ENCODE measurements at places on chromosomes 16 and 17. TPM values are rescaled to one million over a fixed set of nuclear protein-coding genes. Genes with fewer than 3 reads are reported as not detected.
A peak's percentile ranks its signal among the peaks of the same experiment; 100 is the strongest.

DNA sequence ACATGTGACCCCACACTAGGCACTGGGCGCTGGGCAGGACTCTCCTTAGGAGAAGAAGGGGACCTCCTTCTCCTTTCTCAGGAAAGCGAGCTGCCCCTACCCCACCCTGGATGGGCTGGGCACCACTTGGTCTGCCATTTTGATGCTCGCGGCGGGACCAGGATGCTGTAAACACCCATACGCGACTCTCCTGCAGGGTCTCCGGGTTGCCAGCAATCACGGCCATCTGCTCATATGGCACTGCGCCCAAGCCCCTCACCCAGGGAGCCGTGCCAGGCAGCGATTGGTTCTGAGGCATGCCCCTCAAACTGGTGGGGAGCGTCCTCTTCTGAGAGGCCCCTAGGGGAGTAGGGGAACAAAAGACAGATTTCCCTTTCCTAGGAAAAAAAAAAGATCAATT lies 99.0 kb downstream of the C16orf78 start:
- DNase-seq, result no peak

DNA sequence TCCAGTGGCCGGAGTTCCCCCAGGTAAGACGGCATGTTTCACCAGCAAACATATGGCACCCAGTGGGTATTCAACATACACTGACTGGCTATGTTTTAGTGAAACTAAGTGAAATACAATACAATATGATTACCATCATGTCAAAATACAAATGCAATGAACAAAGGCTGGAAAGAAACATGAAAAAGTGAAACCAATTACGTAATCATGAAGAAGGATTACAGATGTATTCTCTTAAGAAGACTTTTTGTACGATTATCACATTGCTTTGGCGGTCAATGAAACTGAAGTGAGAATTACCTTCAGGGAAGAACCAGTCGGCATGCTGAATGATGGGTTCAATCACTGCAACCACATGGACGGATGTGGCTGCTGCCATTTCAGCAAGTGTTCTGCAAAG lies 71.7 kb downstream of the ARHGAP17 start:
- no peak for DNase-seq

- no peak for DNase-seq
Observed at GRCh38 chr17:13995856-13996271, 73.4 kb upstream of the COX10 start.

The AATF gene
- total RNA-seq, result 27.3 TPM

The SLFN12 gene
- total RNA-seq, result 5.2 TPM

The P2RX1 gene
- 3.8 TPM for total RNA-seq

DNA sequence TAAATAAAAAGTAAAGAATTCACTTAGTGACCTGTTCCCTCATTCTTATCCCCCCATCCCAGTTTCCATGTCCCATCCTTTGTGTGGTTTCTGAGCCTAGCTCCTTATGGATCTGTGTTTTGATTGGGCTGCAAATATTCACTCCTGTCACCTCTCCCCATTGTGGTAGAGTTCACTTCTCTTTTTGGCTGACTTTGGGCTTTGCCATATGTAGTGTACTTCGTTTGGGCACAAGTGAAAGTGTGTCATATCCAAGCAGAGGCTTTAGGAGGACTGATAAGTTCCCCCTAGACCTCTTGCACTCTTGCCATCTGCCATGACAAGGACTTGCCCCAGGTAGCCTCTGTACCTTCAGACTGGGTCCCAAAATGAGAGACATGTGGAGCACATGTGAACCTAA lies 13.0 kb upstream of the DHRS7B start:
- DNase-seq, result no peak

The NPIPB2 gene
- 11.2 TPM for total RNA-seq

DNA sequence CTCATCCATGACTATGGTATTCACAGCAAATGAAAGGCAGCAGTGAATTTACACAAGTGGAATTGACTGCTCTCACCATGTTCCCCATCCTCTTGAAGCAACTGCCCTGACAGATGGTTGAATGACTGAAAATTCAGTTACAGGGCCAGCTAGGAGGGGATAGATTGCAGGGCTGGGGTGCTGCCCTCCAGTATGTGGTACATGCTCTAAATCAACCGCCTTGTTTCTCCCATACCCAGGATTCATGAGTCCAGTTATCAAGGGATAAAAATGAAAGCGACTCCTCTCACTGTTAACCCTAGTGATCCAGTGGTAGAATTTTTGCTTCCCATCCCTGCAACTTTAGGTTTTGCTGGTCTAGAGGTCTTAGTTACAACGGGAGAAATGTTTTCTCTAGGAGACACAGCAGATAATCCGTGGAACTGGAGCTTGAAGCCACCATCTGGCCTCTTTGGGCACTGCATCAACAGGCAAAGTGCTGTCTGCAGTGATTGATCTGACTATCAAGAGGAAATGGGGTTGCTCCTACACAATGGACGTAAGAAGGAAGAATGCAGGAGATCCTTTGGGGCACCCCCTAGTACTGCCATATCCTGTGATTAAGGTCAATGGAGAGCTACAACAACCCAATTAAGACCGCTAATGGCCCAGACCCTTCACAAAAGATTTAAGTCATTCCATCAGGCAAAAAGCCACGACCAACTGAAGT lies 32.0 kb downstream of the SCPEP1 start:
- DNase-seq, result peak; percentile 33

The ARHGDIG gene
- total RNA-seq, result 0.41 TPM

DNA sequence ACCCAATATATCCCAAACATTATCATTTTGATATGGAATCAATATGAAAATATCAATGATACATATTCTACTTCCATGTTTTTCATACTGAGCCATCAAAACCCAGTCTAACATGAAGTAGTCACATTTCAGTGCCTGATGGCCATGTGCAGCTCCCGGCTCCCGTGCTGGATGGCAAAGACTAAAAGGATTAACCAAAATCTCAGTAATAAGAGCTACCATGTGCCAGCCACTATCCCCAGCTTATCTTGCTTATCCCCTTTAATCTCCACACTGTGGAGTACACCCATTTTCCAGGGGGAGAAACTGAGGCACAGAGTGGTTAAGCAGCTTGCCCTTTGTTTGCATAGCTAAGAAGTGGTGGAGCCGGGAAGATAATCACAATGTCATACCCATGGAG lies 9.2 kb downstream of the CD300LG start:
- DNase-seq, result no peak

GRCh38 chr17:56595831-56596690 lies 2.6 kb downstream of the NOG start:
- no peak for DNase-seq

All from prostate gland (tissue), 2 donors.